Activated CD4-positive, alpha-beta T cell treated with anti-CD3 and anti-CD28 coated beads, Interleukin-2, amount 10 ng/mL, durations not matched to agents 7 days and 5 days (primary cell): ENCODE measurements at places on chromosomes 13 and 19. TPM values are rescaled to one million over a fixed set of nuclear protein-coding genes. Genes with fewer than 3 reads are reported as not detected.
A peak's percentile ranks its signal among the peaks of the same experiment; 100 is the strongest.

Gene CELF5
- total RNA-seq: 0.20 TPM

Gene ELSPBP1
- total RNA-seq: not detected

Gene MAP3K10
- 15.7 TPM for total RNA-seq

Gene PROZ
- 0.19 TPM for total RNA-seq

Gene LILRB4
- total RNA-seq: not detected

Gene FCGBP
- 7.1 TPM for total RNA-seq

Gene TMPRSS9
- not detected for total RNA-seq

Gene SMIM24
- 0.27 TPM for total RNA-seq

Gene ETV2
- 0.84 TPM for total RNA-seq

GRCh38 chr13:63614874-63615612 lies 2199.4 kb upstream of the PCDH20 start:
- DNase-seq: no peak

- no peak for DNase-seq
Measured at GRCh38 chr13:72221276-72221962, 354.4 kb upstream of the DACH1 start.

DNA sequence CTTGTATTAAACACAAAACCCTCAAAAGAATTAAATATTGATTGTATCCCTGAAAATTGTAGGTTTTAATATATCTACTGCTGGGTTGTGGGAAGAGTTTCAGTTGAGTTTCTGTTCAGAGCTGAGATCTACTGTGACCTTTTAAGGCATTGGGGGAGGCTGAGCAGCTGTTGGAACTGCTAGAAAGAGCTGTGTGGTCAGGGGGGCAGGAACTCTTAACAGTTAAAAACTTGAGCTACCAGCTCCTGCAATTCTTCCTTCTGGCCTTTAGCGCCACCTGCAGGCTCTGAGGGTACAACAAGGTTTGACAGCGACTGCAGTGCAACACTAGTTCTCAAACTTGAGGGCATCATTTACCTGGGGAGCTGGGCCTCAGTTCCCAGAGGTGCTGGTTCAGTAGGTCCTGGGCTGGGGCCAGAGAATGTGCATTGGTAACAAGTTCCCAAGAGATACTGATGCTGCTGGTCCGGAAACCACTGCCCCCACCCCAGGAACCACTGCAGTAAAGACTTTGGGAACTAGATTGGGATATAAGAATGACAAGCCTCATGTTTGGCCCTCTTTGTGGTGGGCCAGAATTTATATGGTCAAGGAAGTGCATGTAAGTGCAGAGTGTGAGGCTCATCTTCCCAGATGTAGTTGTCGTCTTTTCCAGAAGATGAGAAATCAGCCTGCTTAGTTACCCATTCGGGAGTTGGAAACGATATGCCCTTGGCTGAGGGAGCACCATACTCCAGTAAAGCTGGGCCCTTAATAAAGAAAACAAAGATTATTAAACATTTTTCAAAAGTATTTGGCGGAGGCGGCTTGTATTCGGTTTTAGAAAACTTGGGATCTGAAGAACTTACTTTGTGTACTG lies 2.6 kb downstream of the RNASEH2B start:
- peak; percentile 98 for DNase-seq

DNA sequence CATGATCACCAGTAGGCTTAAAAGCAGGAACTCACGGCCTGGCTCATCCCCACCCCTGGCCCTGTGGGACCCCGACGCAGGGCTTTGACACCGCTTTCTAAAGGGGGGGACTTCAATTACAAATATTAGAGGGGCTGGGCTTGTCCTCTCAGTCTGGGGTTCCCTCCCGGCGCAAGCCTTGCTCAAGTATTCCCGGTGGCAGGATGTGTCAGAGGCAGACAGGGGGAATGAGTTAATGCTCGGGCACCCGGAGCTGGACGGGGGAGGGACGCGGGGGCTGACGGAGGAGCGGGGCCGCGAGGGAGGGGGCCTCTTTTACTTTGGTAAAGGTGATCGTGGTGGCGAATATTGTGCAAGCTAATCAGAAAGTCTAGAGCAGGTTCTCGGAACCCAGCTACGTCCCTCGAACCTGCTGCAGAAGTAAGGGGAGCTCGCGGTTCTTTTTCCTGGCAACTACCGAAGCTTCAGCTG lies 1.1 kb downstream of the FGF14 start:
- no peak for DNase-seq

DNA sequence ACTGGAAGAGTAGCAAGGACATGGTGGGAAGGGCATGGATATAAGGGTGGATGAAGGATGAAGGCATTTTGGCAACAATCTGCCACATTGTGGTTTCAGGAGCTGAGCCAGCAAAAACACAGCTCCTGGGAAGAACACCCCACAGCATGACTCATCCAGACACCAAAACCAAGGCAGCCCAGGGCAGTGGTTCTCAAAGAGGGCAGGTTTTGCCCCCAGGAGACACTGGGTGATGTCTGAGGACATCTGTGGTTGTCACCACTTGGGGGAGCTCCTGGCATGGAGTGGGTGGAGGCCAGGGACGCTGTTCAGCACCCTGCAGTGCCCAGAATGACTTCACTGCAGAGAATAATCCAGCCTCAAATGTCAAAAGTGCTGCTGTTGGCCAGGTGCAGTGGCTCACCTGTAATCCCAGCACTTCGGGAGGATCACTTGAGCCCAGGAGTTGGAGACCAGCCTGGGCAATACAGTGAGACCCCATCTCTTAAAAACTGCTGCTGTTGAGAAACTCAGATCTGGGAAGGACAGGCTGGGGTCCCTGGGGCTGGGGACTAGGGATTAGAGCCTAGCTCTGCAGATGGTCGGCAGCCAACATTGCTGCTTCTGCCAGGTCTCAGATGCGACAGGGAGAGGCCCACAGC lies 16.1 kb downstream of the ZFR2 start:
- DNase-seq: no peak

DNA sequence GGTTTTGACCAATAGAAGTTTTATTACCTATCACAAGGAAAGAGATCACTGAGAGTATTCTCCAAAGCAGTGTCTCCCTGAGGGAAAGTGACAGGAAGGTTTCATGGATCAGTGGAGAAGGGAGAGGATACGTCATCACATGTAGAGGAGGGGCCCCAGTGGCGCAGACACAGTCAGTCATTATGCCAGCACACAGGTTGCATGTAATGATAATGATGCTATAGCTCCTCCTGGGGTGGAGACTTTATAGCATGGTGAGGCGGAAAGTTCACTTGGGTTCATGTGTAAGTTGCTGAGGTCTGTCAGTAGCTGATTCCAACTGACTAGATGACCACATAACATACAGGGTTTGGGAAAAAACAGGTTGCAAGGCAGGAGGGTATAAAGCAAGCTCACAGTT lies 88.8 kb downstream of the FNDC3A start:
- no peak for DNase-seq

- no peak for DNase-seq
Measured at GRCh38 chr13:99505814-99506269, 4.6 kb downstream of the TM9SF2 start.

- DNase-seq: no peak
Measured at GRCh38 chr13:106296723-106297122, 238.7 kb downstream of the EFNB2 start.

DNA sequence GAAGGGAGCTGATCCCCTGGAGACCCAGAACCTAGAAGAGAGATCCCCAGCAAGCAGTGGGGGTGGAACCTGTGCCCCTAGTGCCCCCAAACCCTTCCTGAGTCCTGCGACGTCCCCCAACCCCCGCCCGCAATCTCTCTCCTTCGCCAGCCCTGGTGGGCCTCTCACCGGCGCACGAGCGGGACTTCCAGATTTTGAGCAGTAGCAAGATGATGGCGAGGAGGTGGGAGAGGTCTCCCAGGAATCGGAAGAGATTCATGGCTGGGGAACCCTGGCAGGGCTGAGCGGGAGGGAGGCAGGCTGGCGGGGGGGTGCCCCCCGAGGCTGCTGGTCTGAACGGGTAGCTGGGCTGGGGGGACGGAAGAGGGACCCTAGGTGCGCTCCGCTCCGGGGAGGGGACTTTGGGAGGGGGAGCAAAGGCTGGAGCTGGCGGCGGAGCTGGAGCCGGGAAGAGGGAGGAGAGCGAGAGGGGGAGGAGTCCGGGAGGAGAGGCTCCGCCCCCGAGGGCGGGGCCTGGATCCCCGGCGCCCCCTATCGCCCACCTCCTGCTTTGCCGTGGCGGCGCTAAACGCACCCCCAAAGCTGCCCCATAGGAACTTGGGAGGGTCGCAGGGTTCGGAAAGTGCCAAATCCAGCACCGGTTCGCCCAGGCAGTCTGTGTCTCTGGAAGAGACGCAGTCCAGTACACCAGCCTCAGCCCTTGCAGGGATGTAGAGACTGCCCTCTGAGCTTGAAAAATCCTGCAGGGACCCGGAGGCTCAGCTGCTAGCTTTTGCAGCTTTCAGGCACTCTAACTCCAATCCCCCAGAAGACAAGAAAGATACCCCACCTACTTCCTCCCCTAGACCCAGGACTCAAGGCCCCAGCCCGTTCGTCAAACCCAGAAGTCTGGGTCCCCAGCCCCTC lies at the start of gene KDELR1:
TSS of gene KDELR1 (minus strand) at position 452 of the 906 bp plus-strand sequence. CDS start at position 259, 193 bp downstream.
- DNase-seq: peak; percentile 70

- no peak for DNase-seq
Measured at GRCh38 chr13:112768795-112769481, 79.1 kb downstream of the ATP11A start.

DNA sequence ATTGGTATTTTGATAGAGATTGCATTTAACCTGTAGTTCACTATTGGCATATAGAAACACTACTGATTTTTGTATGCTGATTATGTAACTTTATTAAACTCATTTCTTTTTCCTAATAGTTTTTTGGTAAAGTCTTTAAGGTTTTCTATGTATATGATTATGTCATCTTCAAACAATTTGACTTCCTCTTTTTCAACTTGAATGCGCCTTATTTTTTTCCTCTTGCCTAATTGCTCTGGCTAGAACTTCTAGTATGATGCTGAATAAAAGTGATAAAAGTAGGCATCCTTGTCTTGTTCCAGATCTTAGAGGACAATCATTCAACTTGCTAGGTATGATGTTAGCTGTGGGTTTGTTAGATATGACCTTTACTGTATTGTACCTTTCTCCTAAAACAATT lies 1034.9 kb downstream of the PCDH9 start:
- DNase-seq: no peak
